ENCODE measurements at places on chromosomes 1 and 21.

DNA sequence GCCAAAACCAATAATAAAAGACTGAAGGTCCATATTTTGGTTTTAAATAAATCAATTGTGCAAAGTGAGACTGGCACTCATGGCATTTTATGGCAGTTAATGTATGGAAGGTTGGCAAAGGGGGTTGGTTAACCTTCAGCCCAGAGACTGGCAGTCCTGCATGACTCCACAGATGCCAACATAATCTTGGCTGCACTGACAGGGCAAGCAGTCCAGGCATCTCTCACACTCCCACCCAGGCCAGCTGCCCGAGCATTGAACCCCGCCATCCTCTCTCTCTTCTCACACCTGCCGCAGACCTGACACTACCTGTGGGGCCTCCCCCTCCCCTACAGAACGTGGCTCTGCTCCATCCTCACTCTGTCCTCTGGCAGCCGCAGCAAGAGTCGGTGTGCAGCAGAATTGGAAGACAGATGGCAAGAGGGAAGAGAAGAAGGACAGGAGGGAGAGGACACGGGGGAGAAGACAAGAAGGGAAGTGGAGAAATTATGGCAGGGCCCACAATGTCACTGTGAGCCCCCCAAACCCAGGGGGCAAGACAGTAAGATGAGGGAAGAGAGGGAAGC, 43.7 kb downstream of the ITPKB start:
- DNase-seq = no peak

GRCh38 chr1:39977202-39977601, 22.3 kb downstream of the MFSD2A start:
- DNase-seq = peak; percentile 39

- no peak for DNase-seq
Measured at GRCh38 chr1:10736634-10737586, 59.5 kb downstream of the CASZ1 start.

- no peak for DNase-seq
Measured at GRCh38 chr1:246725191-246725590, 982 bp downstream of the SCCPDH start.

DNA sequence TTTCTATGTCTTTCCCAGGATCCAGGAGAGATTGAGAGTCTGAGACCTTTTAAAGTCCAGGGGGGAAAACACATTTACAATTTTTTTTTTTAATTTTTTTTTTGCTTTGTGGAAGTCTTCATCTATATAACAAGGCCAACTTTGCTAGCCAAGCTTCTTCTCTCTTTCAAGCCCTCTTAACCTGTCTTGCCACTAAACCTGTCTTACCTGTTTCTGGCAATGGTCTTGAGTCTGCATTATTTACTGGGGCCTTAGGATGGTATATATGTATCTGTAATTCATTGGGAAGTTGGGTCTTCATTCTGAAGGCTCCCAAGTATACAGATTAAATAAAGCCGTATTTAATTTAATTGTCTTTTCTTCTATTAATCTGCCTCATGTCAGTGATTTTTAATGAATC, 750.9 kb upstream of the B3GALT2 start:
- no peak for DNase-seq

- no peak for DNase-seq
Measured at GRCh38 chr21:44999972-45000636, 60.3 kb downstream of the SLX9 start.

- no peak for DNase-seq
Measured at GRCh38 chr1:178434899-178435435, 61.8 kb downstream of the CLEC20A start.

DNA sequence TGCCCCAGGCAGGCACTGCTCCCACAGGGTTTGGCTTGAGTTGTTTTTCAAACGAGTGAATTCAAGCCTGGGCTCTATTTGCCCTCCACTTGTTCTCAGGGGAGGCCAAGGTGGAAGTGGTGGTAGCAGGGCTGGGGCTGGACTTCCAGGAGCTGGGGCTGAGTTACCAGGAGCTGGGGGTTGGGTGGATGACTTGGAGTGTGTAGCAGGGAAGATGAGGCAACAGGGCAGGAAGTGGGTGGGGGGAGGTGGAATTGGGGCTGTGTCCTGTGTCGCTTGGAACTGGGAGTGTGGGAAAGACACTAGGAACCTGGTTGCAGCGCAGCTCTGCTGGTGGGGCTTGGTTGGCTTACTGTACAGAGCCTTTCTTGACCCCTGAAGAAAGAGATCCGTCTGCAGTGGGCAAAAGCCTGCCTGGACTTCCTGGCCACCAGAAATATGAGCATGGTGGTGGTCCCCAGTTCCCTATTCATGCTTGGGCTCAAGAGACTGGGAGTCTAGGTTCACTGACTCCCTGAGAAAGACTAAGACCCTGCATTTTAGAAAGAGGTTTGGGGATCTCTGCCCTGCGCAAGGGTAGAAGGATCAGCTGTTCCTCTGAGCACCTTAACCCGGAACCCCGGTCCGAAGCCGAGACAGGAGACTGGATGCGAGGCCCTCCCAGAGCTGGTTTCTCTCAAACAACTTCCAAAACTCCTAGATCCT, 3.1 kb downstream of the TFAP2E start:
- no peak for DNase-seq

GRCh38 chr1:84373436-84374141, 24.7 kb upstream of the DNASE2B start:
- DNase-seq = peak; percentile 55

DNA sequence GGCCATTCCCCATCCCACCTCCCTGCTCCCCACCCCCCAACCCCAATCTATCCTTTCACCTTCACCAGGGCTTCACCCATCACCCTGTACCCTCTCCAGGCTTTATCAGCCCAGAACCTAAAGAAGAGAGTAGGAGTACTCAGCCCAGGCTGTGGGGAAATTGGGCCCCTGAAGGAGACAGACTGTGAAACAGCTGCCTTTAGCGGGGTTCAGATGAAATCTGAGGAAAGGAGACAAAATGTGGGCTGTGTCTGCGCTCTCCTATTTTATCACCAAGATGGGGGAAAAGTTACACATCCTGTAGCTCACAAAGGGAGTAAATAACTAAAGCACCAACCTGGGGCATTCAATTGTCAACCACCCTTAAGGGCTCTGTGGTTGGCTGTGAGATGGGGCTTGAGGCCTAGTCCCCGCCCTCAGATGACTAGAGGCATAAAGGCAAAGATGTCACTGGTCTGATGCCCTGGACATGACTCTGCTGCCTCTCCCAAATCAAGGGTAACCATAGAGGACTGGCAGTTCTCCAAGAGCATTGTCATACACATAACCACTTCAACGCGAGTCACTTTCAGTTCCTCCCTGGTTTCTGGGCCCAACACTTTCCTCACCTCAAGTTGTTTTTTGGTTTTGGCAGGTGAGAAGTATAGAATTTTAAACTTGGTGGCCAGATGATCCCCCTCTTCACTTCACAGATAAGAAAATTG, 30.0 kb downstream of the SLC27A3 start:
- DNase-seq = peak; percentile 80

DNA sequence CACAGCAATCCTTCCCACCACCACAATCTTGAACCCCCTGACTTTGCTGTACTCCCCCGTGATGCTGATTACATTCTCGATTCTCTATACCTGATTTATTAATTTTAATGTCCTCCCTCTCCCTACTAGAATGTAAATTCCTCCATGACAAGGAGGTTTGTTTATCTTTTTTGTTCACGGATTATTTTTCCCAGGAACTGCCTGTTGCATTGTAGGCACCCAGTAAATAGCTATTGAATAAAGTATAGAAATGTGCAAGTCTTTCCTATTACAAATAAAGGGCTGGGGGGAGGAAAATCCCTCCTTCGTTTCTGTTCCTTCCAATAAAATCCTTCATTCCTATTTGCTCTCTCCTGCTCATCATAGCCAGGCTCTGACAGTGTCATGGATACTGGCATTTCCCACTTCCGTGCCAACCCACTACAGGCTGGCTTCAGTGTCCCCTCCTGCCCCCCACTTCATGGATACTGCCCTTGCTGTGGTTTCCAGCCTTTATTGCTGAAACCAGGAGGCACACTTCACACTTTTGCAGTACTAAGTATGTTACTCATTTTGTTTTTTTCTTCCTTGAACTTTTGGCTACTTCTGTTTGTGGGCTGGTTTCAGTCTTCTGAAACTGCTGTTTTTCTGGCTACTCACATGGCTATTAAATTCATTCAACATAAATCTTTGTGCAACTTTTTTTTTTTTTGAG, 7.5 kb downstream of the KIF1B start:
- peak; percentile 46 for DNase-seq

- no peak for DNase-seq
Measured at GRCh38 chr1:156368889-156369684, at the start of gene RHBG. Gene RHBG (plus strand): TSS chr1:156369211. CDS start chr1:156369250, 39 bp downstream.

GRCh38 chr1:89708751-89709375, 75.9 kb downstream of the LRRC8C start:
- no peak for DNase-seq

GRCh38 chr1:37257646-37258045, 216.7 kb upstream of the ZC3H12A start:
- no peak for DNase-seq

GRCh38 chr1:94111879-94112278, 9.1 kb downstream of the ABCA4 start:
- DNase-seq = no peak

GRCh38 chr1:26388791-26389445, 16.4 kb upstream of the ZNF683 start:
- DNase-seq = no peak

- no peak for DNase-seq
Measured at GRCh38 chr1:181173761-181174447, 85.4 kb downstream of the IER5 start.

- no peak for DNase-seq
Measured at GRCh38 chr1:71262970-71263369, 182.1 kb upstream of the ZRANB2 start.

GRCh38 chr1:11893907-11894251, 32.3 kb downstream of the KIAA2013 start:
- peak; percentile 34 for DNase-seq
